Sigmoid colon (tissue), 7 donors: ENCODE measurements at places on chromosomes 5 and 9. TPM values are rescaled to one million over a fixed set of nuclear protein-coding genes. Genes with fewer than 3 reads are reported as not detected.

Gene PCDHGB2
- total RNA-seq, result 4.3 TPM

Gene ZBTB34
- 9.7 TPM for total RNA-seq

Gene MCC
- 13.0 TPM for total RNA-seq

Gene FGFR4
- 11.8 TPM for total RNA-seq

Gene PDLIM4
- total RNA-seq, result 38.2 TPM

Gene RPS23
- total RNA-seq, result 4,382 TPM

Gene PAEP
- not detected for total RNA-seq

Gene LPCAT1
- 22.2 TPM for total RNA-seq

Gene DMRT3
- total RNA-seq, result not detected

Gene RNF183
- not detected for total RNA-seq

GRCh38 chr9:99249619-99250018 lies 27.5 kb downstream of the SEC61B start:
- no peaks in the 10 kb centered on the region for H3K36me3 ChIP-seq
- H3K4me1 ChIP-seq, result no peaks in the 10 kb centered on the region
- no peaks in the 10 kb centered on the region for H3K27me3 ChIP-seq
- DNase-seq, result no peak
- H3K4me3 ChIP-seq, result no peak overlapping the region

DNA sequence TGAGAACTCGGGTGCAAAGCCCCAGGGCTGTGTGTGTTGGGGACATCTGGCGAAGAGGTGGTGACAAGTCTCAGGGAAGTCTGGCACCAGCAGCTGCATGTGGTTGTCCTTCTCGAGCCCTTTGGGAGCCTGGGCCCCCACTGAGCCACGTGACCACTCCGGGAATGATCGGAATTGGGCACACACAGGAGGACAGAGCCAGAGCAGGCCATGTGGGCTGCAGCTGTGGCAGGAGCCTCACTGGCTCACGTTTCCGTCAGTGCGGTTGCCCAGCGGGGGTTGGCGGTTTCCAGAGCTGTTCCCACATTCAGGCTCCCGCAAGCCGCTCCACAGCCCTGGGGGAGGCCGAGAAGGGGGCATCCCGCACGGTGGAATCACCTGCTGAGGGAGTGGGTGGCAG lies 6.8 kb upstream of the CEL start:
- H3K27me3 ChIP-seq, result no peaks in the 10 kb centered on the region
- no peak overlapping the region for H3K4me3 ChIP-seq
- no peaks in the 10 kb centered on the region for H3K4me1 ChIP-seq

DNA sequence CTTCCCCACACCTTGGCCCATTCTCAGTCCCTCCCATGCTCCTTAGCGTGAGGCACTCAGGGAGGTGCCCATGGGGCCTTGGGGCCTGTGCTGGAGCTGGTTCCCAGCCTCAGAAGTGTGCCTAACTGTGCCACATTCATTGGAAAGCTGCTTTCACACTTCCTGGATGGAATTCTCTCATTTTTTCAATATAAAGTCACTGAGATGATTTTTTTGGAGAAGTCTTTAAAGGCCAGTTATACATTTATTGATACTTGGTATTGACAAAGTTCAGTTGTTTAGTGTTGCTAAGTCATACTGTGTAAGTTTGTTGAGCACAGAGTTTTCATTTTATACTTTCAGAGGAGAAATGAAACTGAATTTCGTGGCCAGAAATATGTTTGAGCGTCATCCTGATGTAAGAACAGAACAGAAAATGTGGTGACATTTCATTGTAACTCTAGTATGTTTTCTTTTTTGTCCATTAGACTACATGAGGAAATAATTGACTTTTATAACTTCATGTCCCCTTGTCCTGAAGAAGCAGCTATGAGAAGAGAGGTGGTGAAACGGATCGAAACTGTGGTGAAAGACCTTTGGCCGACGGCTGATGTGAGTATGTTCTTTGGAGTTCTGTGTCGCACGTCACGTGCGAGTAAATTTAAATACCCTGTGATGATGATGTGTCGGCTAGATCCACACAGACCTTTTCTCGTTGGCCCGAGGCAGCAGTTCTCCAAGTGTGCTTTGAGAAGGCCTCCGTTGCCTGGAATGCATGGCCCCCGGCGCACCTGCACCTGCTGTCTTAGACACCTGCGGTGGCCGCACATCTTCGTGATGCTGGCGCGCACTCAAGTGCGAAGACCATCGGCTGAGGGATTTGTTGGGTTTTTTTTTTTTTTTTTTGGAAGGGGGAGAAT lies 24.1 kb downstream of the TENT4A start:
- peaks cover 20% of the 10 kb centered on the region for H3K36me3 ChIP-seq
- no peaks in the 10 kb centered on the region for H3K27me3 ChIP-seq
- no peak overlapping the region for H3K27ac ChIP-seq
- H3K4me1 ChIP-seq, result peaks cover 26% of the 10 kb centered on the region
- no peak for DNase-seq

DNA sequence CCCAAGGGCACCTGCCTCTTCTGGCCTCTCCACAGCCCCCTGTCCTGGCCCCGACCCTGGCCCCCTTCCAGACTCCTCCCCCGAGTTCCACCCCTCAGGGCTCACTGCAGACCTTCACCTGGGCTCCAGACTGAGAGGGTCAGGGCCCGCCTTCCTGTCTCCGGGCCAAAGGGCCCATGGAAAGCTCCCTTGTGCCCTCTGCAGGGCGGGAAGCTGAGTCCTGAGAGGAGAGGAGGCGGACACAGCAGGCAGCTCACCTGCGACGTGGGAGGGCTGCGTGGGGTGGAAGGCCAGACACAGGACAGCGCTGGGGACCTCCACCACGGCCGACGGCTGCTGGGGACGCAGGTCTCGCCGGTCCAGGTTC lies 20.6 kb downstream of the DYNC2I2 start:
- H3K4me3 ChIP-seq, result no peak overlapping the region
- peaks cover 56% of the 10 kb centered on the region for H3K36me3 ChIP-seq
- no peaks in the 10 kb centered on the region for H3K27me3 ChIP-seq
- H3K4me1 ChIP-seq, result no peaks in the 10 kb centered on the region
- peak overlapping the region; percentile 91 for H3K27ac ChIP-seq

GRCh38 chr5:67475489-67475888 lies 278.9 kb upstream of the CD180 start:
- H3K27me3 ChIP-seq, result no peaks in the 10 kb centered on the region
- H3K27ac ChIP-seq, result peak overlapping the region; percentile 54
- DNase-seq, result no peak
- no peaks in the 10 kb centered on the region for H3K36me3 ChIP-seq

GRCh38 chr5:120260651-120261050 lies 203.4 kb upstream of the PRR16 start:
- no peak overlapping the region for H3K27ac ChIP-seq
- no peaks in the 10 kb centered on the region for H3K27me3 ChIP-seq
- H3K4me3 ChIP-seq, result no peak overlapping the region
- DNase-seq, result no peak

DNA sequence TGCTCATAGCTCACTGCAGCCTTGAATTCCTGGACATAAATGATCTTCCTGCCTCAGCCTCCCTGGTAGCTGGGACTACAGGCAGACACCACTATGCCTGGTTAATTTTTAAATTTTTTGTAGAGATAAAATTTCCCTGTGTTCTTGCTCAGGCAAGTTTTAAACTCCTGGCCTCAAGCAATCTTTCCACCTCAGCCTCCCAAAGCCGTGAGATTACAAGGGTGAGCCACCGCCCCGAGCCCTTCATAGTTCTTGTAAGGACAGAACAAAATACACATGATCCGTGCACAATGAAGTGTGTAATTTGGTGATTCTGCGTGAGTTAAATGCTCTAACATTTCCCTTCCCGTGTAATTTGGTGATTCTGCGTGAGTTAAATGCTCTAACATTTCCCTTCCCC lies 27.7 kb upstream of the MYO10 start:
- H3K4me3 ChIP-seq, result no peak overlapping the region
- DNase-seq, result no peak
- no peaks in the 10 kb centered on the region for H3K27me3 ChIP-seq
- H3K27ac ChIP-seq, result no peak overlapping the region
- no peaks in the 10 kb centered on the region for H3K36me3 ChIP-seq

GRCh38 chr9:85392260-85392659 lies 349.5 kb downstream of the AGTPBP1 start:
- no peak overlapping the region for H3K4me3 ChIP-seq
- no peaks in the 10 kb centered on the region for H3K4me1 ChIP-seq
- H3K27me3 ChIP-seq, result no peaks in the 10 kb centered on the region
- DNase-seq, result no peak
- H3K36me3 ChIP-seq, result no peaks in the 10 kb centered on the region

GRCh38 chr5:119515192-119515591 lies 62.9 kb downstream of the HSD17B4 start:
- no peaks in the 10 kb centered on the region for H3K27me3 ChIP-seq
- peaks cover 77% of the 10 kb centered on the region for H3K36me3 ChIP-seq
- no peak overlapping the region for H3K4me3 ChIP-seq
- DNase-seq, result no peak
- no peak overlapping the region for H3K27ac ChIP-seq

- DNase-seq, result no peak
- no peaks in the 10 kb centered on the region for H3K4me1 ChIP-seq
- H3K27ac ChIP-seq, result no peak overlapping the region
- H3K36me3 ChIP-seq, result peaks cover 7% of the 10 kb centered on the region
- H3K27me3 ChIP-seq, result no peaks in the 10 kb centered on the region
Observed at GRCh38 chr9:123432331-123433236, 76.6 kb downstream of the CRB2 start.
